ENCODE measurements at places on chromosomes 6 and 20. TPM values are rescaled to one million over a fixed set of nuclear protein-coding genes. Genes with fewer than 3 reads are reported as not detected.
A peak's percentile ranks its signal among the peaks of the same experiment; 100 is the strongest.

GRCh38 chr6:83853178-83854000 lies at the start of gene RIPPLY2:
Gene RIPPLY2, plus strand, starts transcription at chr6:83853360. Its CDS starts 57 bp downstream, at chr6:83853417.
- H3K27ac ChIP-seq = no peak within 1 kb of the TSS
- H3K36me3 ChIP-seq = no peaks in the 10 kb centered on the region
- H3K4me1 ChIP-seq = peaks cover 12% of the 10 kb centered on the region

VWA7 gene
- total RNA-seq = 1.2 TPM

CTAGE9 gene
- not detected for total RNA-seq

- DNase-seq = peak; percentile 30
- H3K27me3 ChIP-seq = no peaks in the 10 kb centered on the region
- peak overlapping the region; percentile 79 for H3K27ac ChIP-seq
- no peak overlapping the region for H3K4me3 ChIP-seq
These were observed 99.6 kb upstream of the TMEM170B start for GRCh38 chr6:11437824-11438459.

Measured in muscle of leg (tissue), 16 donors.